ENCODE measurements at places on chromosomes 5 and 9.

GRCh38 chr5:117417501-117417900, 842.9 kb upstream of the SEMA6A start:
- no peak for DNase-seq

DNA sequence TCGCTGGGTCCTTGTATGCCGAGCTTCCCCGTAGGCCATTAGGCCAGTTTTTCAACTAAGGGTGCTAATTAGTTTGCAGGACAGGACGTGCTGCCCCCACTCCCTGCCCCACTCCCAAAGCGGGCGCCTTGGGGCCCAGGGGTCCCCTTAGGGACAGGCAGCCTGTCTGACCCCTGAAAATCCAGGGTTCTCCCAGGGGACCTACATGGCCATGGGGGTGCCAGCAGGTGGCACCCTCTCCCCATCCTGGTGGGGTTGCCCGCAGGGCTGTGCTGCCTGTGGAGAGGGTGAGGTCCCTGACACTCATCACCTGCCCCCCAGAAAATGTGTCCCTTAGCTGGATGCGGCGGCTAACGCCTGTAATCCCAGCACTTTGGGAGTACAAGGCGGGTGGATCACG, 8.5 kb upstream of the CCDC187 start:
- DNase-seq, result no peak

DNA sequence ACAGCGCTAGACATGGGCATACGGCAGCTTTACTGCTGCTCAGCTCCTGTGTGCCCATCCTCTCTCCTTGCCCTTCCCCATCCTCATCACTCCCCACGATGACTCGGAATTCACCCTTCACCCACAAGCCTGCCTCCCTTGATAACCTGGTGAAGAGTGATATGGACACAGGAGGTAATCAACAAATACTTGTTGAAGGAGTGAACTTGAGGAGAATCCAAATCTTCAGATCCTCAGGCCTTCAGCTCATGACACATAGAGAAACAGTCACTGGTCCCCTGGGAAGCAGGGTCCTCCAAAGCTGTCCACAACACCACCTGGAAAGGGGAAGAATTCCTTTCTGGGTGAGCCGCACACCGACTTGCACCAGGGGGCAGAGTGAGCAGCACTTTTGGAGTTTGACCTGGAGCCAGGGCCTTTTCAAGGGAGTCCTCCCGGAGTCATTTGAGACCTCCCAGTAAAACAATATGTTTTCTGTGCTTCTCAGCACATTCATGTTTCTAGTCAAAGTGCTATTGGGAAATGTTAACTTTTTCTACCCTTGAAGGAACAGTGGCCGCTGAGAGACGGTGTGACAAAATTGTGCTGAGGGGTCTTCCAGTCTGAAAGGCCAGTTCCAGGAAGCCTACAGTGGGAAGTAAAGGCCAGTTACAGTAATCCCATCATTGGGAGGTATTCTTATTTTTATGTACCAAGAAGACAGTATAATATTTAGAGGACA, 332.3 kb downstream of the CWC27 start:
- no peak for DNase-seq

GRCh38 chr5:142719836-142720370, 34.0 kb upstream of the FGF1 start:
- no peak for DNase-seq

GRCh38 chr9:104851546-104851920, 76.4 kb downstream of the ABCA1 start:
- DNase-seq, result no peak

- DNase-seq, result no peak
Measured at GRCh38 chr5:40601198-40601868, 78.4 kb upstream of the PTGER4 start.
